Activated CD8-positive, alpha-beta T cell treated with anti-CD3 and anti-CD28 coated beads for 36 hours (primary cell): ENCODE measurements at places on chromosomes 2 and 18. TPM values are rescaled to one million over a fixed set of nuclear protein-coding genes. Genes with fewer than 3 reads are reported as not detected.

Gene ZNF521
- total RNA-seq: not detected

Gene SERPINB10
- not detected for total RNA-seq

GRCh38 chr2:208541461-208541988 lies 134.9 kb downstream of the PTH2R start:
- no peak overlapping the region for H3K4me3 ChIP-seq
- no peaks in the 10 kb centered on the region for H3K4me1 ChIP-seq
- DNase-seq: no peak
- H3K27me3 ChIP-seq: no peaks in the 10 kb centered on the region
- H3K36me3 ChIP-seq: no peaks in the 10 kb centered on the region

DNA sequence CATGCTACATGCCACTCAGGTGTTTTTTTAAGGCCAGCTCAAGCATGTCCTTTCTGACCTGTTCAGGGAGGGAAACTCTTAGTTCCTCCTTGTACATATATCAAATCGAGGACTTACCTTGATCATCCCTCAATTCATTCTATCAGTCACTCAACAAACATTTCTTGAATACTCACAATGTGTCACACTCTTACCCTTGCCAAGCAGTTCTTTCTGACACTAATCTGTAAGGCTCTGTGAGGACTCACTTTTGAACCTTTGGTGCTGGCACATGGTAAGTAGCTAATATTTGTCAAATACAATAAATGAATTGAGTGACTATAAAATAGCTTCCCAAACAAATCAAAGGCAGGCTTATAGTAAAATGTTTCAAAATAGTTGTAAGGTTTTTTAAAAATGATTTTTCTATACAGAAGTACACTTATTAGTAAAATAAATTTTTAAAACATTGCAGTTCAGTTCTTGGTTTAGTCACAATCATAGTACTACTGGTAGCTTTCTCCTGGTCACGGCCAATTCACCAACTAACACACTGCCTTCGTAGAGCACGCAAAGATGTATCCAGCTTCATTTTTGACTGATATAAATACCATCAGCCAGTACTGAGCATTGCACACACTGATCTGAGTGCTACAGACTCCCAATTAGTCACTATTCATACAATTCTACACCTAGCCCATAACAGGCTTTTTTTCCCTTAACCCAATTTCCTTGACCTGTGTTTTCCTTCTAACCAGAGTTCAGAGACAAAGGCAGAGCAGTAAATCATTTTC lies 50.9 kb downstream of the ZEB2 start:
- no peak overlapping the region for H3K4me3 ChIP-seq
- H3K27me3 ChIP-seq: no peaks in the 10 kb centered on the region
- H3K4me1 ChIP-seq: peaks cover 25% of the 10 kb centered on the region

DNA sequence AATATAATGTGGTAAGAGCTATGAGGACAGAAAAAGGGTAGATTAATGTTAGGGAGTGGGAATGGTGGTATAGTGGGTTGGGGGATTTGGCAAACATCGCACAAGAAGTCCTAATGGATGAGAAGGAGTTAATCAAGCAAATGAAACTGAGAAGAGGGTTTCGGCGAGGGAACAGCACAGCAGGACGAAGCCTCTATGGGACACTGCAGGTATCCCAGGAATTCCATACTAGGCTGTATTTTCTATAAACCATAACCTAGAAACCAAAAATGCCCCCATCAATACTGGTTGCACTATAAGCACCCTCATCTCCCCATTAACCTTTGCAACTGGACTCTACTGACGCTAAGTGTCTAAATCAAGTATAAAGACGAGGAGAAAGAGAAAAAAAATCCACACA lies 10.3 kb downstream of the WDFY1 start:
- H3K4me3 ChIP-seq: no peak overlapping the region
- no peak overlapping the region for H3K27ac ChIP-seq
- H3K36me3 ChIP-seq: peaks cover 17% of the 10 kb centered on the region
- H3K27me3 ChIP-seq: no peaks in the 10 kb centered on the region
